Muscle of leg (tissue), 16 donors: ENCODE measurements at places on chromosomes 13 and 19. TPM values are rescaled to one million over a fixed set of nuclear protein-coding genes. Genes with fewer than 3 reads are reported as not detected.

GRCh38 chr13:50950849-50951248 is 41.3 kb downstream of the RNASEH2B start:
- peak; percentile 66 for DNase-seq

- DNase-seq = no peak
These were observed 15.1 kb downstream of the PEPD start for GRCh38 chr19:33506498-33506897.

- peak; percentile 44 for DNase-seq
These were observed 1.4 kb downstream of the BRD4 start for GRCh38 chr19:15330801-15331418.

- peak; percentile 68 for DNase-seq
These were observed 22.5 kb downstream of the LGALS16 start for GRCh38 chr19:39677961-39678889.

- no peak for DNase-seq
These were observed 209.1 kb downstream of the UQCRFS1 start for GRCh38 chr19:29003641-29004409.

- peak; percentile 38 for DNase-seq
These were observed 33.2 kb downstream of the RAB20 start for GRCh38 chr13:110528371-110528770.

DNA sequence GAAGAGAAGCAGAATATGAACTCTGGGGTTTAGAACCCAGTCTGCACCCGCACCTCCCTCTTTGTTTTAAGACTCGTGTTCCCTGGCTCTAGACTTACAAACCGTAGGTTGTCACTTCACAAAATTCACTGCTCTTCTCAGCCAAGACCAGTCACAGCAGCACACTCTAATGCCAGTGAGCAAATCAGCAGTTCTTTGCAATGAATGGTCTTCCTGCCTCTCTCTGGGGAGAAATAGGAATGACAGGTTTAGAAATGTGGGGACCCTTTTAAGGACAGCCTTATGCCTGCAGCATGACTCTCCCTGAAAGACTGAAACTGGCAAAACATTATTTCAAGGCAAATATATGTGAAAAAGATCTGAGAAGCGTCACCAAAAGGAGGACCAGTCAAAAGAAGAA is 156.9 kb downstream of the KCTD15 start:
- DNase-seq = no peak

The BCL2L12 gene
- polyA plus RNA-seq = 35.0 TPM

The USHBP1 gene
- 5.4 TPM for polyA plus RNA-seq

The FGF14 gene
- 0.35 TPM for polyA plus RNA-seq
